ENCODE measurements at places on chromosomes 6 and 20.
A peak's percentile ranks its signal among the peaks of the same experiment; 100 is the strongest.

DNA sequence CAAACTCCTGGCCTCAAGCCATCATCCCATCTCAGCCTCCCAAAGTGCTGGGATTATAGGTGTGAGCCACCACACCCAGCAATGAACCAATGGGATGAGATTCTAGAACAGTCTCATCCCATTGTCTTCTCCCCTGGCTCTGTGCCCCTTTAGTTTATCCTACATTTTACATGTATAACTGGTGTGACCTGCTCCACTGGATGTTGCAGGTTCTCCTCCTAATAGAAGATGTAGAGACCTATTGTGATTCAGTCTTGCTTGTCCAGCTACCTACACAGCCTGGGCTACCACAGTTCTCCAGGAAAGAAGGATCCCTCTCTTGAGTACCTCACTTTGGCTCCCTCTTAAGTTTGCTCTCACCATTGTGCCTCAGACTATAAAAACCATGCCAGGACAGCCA is 2.0 kb upstream of the FKBPL start:
- no peak for DNase-seq

DNA sequence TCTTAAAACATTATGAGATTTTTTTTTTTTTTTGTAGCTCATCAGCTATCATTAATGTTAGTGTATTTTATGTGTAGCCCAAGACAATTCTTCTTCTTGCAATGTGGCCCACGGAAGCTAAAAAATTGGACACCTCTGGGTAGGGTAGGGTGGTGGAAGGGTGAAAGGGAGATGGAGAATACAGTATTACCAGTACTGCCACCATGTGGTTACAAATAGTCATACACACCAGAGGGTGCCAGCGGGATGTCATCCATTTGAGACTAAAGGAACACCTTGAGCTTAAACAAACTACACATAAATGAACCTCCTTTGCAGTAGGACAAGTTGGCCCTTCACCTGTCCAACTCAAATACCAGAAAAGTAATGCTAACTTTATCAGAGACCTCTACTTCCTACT is 601.9 kb downstream of the HTR1B start:
- DNase-seq, result no peak

DNA sequence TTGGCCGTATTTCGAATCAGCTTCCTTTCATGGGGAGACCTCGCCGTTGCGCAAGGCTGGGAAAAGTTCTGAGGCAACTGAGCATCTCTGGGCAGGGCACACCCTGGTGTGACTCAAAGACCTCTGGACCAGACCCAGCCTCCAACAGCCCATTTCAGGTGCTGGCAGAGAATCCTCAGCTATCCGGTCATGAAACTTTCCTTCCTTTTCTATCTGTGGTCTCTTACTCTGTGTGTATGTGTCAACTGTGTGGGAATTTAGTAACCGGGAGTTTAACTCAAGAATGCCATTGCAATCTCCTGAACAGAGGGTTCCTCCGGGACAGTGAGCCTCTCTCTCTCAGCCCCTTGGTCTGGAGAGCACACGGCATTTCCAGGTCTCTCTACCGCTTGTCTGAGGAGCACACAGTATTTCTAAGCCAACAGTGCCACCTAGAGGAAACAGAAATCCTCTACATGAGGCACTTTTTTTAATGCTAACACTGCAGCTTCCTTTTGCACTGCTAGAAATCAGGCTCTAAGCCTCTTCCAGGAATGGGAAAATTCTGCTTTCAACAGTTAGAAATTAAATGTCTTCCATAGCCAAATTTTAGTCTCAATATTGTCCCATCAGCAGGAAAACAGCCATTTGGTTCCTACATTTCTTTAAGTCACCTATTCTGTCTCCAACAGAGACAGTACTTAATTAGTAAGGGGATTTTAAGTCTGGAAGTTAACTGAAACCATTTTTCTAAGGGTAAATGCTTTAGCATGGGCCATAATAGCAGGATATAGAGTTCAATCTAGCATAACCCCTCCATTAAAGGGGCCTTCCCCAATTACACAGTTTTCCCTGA is 32.7 kb downstream of the PLN start:
- no peak for DNase-seq

GRCh38 chr6:116881236-116881635 is 4.2 kb downstream of the RFX6 start:
- DNase-seq, result no peak

GRCh38 chr6:134056046-134056445 is 3.6 kb upstream of the SLC2A12 start:
- no peak for DNase-seq

GRCh38 chr6:167129562-167129961 is 6.7 kb downstream of the CCR6 start:
- no peak for DNase-seq

GRCh38 chr6:12748411-12748810 is 31.8 kb downstream of the PHACTR1 start:
- no peak for DNase-seq

GRCh38 chr20:45094864-45095574 is 5.9 kb downstream of the KCNS1 start:
- DNase-seq, result no peak

- no peak for DNase-seq
Observed at GRCh38 chr6:90544081-90544480, 42.8 kb downstream of the MAP3K7 start.

DNA sequence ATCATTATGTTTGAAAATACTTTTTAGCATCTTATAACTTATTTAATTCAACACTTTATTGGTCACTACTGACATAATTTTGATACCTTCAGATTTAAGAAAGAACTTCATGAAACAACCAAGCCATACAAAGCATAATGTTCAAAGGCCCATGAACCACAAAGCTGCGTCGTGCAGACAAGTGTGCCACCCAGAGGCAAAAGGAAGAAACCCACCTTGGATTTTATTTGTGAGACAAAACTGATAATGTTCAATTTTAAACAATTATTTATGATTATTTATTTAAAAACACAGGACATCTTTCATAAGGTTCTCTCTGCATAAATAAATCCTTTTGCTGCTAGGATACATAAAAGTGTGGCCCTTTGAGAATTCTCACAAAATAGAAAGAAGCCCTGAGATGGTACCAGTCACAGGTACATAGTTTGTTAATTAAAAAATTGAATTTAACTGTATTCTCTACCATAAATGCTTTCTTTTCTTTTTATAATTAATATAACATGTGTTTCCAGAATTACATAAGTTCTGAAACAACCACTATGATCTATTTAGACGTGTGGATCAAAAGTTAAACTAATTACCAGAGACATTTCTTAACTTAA is 143.7 kb downstream of the RALGAPA2 start:
- DNase-seq, result no peak

GRCh38 chr6:110738899-110739365 is 76.3 kb downstream of the CDK19 start:
- no peak for DNase-seq

DNA sequence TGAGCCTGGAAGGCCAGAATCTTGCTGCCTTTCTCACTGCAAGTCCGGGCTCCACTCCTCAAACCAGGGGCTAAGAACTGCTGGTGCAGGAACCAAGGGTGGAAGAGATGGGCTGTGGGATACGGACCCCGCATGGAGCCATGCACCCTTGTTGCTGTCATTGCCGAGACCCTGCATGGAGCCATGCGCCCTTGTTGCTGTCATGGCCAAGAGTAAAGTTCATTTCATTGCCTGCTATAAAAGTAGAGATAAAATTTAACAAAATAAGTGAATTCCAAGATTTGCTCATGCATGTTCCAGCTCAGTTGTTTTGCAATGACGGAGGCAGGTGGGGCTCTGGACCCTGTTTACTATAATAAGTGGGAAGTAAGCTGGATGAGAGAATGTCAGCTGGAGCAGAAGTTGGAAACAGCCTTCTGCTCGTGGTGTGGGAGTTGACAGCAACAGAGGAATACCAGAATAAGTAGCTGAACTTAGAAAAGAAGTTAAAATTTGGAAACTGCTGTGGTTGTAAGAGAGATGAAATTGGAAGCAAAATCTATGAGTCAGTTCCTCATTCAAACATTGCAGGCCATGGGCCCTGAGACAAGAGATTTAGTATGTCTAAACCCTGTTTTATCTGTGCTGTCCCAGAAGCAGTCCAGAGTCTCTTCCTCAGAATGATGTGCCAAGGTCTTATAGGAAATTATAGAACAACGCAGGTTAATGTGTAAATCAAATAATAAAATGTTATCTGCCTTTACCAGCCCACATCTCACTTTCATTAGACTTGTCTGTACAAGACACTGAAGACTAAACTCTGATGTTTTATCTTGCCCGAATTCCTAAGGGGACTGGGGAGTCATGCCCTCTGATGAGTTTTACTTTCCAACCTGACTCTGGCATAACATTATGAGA is 15.8 kb upstream of the THBS2 start:
- no peak for DNase-seq

DNA sequence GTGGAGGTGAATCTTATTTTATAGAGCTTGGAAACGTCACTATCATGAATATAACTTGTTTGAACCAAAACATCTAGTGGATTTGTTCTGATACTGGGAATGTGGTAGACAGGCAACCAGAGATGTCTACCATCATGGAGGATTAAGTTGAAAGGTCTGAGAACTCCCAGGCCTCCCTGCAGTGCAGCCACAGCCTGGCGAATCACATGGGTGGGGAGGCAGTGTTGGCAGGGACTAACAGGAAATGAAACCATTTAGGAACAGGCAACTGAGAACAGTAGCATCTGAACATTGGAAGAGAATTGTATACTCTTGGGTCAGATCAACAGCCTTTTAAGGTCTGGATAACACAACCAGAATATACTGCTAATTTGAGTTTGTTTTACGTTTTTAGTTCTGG is 22.3 kb upstream of the CEP162 start:
- no peak for DNase-seq

GRCh38 chr6:105966481-105966880 is 119.7 kb upstream of the PRDM1 start:
- DNase-seq, result no peak

- DNase-seq, result no peak
Observed at GRCh38 chr6:81484251-81484650, 268.2 kb downstream of the TENT5A start.

DNA sequence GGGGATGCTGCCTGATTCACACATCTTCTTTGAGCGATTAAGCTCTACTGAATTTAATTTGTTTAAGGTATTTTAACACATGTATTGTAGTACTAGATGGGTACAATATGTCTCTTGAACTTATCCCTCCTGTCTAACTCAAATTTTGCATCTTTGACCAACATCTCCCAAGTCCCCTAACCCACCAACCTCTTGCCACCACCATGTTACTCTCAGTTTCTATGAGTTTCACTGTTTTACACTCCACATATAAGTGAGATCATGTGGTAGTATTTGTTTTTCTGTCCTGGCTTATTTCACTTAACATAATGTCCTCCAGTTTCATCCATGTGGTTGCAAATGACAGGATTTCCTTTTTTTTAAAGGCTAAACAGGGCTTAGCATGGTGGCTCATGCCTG is 38.7 kb upstream of the ENPP4 start:
- DNase-seq, result no peak

GRCh38 chr6:2665146-2666070 is 85.3 kb downstream of the MYLK4 start:
- DNase-seq, result no peak

- DNase-seq, result no peak
Observed at GRCh38 chr6:160337301-160337700, 10.9 kb upstream of the SLC22A3 start.

- DNase-seq, result no peak
Observed at GRCh38 chr6:24720131-24720603, 1.2 kb upstream of the C6orf62 start.

DNA sequence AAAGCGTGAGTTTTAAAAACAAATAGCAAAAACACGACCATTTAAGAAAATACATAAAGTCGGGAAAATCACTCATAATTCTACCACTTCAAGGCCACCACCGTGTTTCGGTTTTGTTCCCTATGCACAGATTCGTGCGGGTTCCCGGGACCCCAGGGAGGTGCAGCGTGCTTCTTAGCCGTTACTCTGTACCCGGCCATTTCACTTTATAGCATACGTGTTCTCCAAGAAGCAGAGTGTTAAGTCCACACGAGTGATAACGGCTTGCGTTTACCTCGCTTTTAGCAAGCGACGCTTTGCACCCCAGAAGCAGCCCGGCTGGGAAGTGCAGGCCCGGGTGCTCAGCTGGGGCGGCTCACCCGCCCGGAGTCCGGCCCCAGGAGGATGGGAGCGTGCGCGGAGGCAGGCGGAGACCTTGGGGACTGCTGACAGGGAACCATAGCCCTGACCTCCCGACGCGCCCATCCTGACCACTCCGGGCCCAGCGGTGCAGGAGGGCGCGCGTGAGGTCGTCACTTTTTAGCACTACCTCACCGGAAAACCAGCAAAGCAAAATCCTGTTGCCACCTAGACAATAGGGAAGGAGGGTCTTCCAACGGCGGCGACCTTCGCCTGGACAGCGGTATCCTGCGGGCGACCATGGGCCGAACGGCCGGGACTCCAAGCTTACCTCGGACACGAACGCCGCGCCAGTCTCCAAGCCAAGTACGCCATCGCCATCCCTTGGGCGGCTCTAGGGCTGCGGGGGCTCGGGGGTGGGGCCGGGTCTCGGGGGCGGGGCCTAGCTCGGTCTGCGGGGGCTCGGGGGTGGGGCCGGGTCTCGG is at the start of gene ECI2:
Gene ECI2 (minus strand): TSS at position 735 of the 824 bp plus-strand sequence. CDS start 15 bp downstream, at position 720.
- DNase-seq, result peak; percentile 80

GRCh38 chr6:118968416-118968815 is 33.5 kb upstream of the MCM9 start:
- no peak for DNase-seq

DNA sequence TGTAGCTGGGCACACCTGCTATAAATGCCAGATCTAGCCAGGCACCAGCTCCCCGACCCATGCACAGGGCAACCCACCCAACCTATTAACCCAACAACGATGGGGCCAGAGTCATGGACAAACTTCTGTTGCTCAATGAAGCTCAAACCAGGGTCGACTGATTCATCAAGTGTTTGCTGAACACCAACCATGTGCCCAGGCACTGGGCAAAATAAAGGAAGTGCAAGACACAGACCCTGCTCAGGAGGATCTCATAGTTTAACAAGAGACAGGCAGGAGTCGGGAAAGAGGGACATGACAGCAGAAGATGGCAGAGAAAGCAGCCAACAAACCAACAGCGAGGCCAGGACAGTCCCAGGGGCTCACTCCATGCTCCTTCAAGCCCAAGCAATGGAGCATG is 18.8 kb downstream of the KCNK5 start:
- DNase-seq, result no peak

- no peak for DNase-seq
Observed at GRCh38 chr20:51322164-51322707, 220.3 kb downstream of the NFATC2 start.

GRCh38 chr6:158843751-158844683 is 24.8 kb upstream of the EZR start:
- no peak for DNase-seq

DNA sequence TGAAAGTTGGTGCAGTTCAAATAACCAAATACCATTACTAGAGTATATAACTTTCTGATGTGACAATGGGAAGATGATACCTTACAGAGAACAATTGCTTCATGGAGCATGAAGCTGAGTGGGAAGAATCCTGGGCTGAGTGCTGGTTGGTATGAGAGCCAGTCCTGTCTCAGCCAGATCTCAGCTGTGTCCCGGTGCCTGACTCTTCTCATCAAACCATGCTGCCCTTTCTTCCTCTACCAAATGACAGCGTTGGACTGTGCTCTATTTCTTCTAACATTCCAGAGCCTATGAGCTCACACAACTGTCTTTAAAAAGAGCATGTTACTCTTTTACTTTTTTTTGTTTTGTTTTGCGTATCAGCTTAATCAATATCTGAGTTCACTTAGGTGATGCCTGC is 27.5 kb upstream of the PBOV1 start:
- no peak for DNase-seq

All from cortex of kidney (tissue), 1 donor.